ENCODE measurements at places on chromosomes 3 and 15.

GRCh38 chr3:103337179-103337845, 902.5 kb downstream of the ZPLD1 start:
- DNase-seq = no peak

GRCh38 chr3:70120357-70120966, 120.9 kb downstream of the SAMMSON start:
- DNase-seq = peak; percentile 76

DNA sequence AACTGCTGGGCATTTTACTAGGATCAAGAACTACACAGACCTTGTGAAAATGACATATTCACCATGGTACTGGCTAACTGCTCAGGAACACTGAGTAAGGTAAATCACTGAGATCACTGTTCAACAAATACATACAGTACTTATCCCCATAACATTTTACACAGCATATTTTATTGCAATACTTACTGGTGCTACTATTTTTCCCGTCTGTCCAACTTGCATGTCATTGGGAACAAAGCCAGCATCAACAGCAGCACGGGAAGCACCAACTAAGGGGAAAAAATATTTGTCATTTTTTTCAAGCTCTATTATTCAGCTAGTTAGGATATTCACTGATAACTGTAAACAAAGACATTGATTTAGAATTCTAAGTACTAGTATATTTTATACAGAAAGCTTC, 37.0 kb downstream of the ETFA start:
- no peak for DNase-seq

DNA sequence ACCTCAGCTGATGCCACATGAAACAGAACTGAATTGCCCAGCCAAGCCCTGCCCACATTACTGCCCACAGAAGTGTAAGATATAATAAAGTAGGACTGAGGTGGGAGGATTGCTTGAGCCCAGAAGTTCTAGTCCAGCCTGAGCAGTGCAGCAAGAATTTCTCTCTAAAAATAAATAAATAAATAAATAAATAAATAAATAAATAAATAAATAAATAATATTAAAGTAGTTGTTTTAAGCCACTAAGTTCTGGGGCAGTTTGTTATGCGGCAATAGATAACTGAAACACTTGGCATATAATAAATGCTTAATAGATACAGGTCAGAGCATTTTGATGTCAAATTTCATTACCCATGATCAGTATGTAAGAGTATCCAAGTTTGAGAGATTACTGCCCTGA, 249.4 kb upstream of the LRRFIP2 start:
- no peak for DNase-seq

- DNase-seq = no peak
Observed at GRCh38 chr15:26879706-26880105, 12.8 kb downstream of the GABRA5 start.

DNA sequence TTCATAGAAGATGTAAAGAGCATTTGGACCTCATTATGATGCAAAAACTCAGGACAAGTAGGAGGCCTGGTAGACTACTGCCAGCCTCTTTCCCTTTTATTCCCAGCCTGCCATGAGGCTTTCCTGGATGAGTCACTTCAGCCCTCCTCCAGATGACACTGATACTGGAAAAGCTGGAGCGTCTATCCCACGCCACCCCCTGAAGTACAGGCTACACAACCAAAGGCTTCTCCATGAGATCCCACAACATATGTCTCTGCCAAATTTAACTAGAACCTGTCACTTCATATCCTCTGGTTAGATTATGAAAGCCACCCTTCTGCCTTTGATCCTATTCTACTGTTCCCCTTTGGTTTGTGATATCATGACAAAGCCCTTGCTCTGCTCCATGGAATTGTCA, 56.1 kb upstream of the CPNE4 start:
- no peak for DNase-seq

GRCh38 chr3:197050511-197050910, 20.9 kb upstream of the MELTF start:
- no peak for DNase-seq

DNA sequence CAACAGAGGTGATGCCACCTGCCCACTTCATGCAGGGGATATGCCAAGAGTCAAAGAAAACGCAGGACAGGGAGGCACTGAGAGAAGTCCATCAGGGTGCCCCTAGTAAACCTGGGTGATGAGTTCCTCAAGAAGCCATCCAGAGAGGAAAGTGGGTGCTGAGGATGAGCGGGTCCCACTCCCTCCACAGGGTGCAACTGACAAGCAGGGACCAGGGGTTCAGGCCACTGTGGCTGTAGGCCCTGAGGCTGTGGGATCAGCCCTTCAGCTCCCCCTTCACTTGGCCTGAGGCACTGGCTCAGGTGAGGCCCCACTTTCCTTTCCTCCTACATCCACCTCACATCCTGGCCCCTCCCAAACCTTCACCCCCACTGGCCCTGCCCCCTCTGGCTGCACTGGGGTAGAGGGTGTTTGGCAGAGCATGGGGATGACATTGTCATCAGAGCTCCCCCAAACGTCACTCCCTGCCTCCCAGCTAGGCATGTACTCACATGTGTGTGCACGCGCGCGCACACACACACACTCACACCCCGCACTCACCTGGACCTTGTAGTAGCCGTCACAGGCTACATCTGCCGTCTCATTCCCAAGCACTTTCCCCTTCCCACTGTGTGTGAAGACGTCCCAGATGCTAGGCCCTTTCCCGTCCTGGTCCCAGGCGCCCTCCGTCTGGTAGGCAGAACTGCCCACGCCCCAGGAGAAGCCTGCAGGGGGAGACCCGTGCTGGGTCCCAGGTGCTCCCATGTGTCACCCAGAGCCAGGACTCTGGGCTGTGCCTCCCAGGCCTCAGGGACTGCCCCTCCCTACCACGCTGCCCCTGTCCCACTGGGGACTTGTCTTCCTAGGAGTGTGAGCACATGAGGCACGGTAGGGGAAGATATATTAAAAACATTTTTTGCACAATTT, 1.4 kb downstream of the LCTL start:
- DNase-seq = peak; percentile 20

DNA sequence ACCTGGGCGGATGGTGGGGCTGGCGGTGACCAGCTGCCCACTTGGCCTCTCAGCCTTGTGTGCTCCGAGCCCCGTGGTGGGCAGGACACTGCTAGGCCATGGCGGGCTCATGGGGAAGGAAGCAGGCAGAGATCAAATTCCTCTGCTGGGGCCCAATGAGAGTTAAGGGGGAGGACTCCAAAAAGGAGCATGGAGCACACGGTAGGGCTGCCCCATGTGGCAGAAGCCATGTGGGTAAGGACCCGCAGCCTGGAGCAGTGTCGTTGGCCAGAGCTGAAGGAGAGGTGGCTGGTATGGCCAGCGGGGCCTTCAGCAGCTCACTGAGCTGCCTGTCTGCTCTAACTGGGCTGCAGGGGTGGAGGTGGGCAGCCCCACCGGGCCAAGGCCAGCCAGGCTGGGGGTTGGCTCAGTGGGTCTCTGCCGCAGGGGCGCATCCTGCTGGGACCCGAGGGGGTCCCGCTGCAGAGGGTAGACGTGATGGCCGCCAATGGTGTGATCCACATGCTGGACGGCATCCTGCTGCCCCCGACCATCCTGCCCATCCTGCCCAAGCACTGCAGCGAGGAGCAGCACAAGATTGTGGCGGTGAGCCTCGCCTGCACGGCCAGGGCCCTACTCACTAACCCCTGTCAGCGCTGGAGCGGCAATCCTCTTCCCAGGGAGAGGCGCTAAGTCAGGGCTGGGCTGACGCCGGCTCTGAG, 11.3 kb downstream of the STAB1 start:
- no peak for DNase-seq

- no peak for DNase-seq
Observed at GRCh38 chr3:5021116-5022092, 42.2 kb downstream of the BHLHE40 start.

DNA sequence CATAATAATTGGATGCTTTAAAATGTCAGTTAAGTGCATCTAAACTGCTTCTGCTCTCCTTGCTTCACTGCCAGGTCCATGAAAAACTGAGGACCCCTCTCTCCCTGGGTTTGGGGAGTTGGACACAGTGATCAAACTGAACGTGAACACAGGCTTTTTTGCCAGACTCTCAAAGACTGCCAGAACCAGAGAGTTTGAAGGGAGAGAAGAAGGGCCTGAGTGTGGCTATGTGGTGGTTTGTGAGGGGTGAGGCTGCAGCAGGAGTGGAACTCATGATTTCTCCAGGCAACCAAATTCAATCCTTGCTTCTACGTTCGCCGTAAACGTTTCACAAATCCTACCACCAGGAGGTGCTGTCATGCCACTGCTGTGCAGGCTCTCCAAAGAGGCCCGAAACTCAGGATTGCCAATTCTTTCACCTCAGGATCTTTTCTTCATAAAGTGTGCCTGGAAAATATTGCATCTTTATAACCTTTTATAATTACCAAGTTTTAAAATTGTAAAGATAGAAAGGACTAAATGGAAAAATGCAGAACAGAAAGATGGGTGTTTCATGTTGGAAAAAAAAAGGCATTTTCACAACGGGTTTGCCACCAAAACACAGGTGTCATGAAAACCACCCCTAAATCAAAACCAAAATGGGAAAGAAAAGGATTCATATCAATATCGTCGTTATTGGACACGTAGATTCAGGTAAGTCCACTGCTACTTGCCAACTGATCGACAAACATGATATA, 19.7 kb downstream of the TM4SF4 start:
- DNase-seq = peak; percentile 73

- DNase-seq = no peak
Observed at GRCh38 chr15:98968576-98968975, 39.0 kb downstream of the PGPEP1L start.

GRCh38 chr3:140552403-140552802, 125.5 kb upstream of the TRIM42 start:
- no peak for DNase-seq
